Epithelial cell of alveolus of lung (primary cell): ENCODE measurements at places on chromosomes 7 and 10. TPM values are rescaled to one million over a fixed set of nuclear protein-coding genes. Genes with fewer than 3 reads are reported as not detected.

The ZCWPW1 gene
- 0.52 and 1.8 TPM in 2 replicates for total RNA-seq

The ZNF316 gene
- total RNA-seq, result 11.1 and 12.0 TPM in 2 replicates

The UFSP1 gene
- total RNA-seq, result 3.5 and 9.4 TPM in 2 replicates

The CYP3A7 gene
- total RNA-seq, result 0.13 and 1.0 TPM in 2 replicates

The ARHGEF5 gene
- 1.7 and 3.4 TPM in 2 replicates for total RNA-seq

The GPR141 gene
- 0.26 TPM in 1 of 2 replicates, not detected in the other for total RNA-seq

The EPHB6 gene
- total RNA-seq, result 10.5 and 23.0 TPM in 2 replicates

The CNPY1 gene
- total RNA-seq, result not detected in 2 replicates
